ENCODE measurements at places on chromosomes 7 and 10.

DNA sequence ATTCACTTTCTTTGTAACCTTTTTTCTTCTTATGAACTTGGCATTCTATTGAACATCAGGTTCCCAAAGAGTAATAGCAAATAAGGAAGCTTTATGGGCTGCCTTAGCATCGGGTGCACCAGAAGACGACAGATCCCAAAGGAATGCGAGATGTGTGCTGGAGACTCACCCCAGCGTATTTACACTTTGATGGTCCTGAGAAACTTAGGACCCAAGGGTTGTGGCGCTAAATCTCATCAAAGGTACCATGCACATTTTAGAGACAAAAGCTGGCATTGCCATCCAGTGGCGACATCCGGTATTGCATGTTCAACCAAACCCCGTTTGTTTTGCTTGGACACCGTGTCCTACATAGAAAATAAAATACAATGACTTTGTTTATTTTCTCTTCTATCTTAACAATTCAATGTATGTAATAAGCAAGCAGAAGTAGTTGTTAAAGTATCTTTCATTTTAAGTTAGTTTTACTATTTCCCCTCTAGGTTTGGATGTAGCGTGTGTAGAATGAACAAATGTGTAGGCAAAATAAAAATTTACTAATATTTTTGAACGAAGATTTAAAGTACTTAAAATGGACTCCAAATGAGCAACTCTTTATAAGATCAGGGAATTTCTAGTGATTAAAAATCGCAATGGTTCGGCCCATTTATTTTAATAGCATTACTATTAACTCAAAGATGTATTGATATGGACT lies 1154.8 kb downstream of the GATA3 start:
- DNase-seq: no peak

GRCh38 chr10:4720463-4720862 lies 105.5 kb upstream of the AKR1E2 start:
- no peak for DNase-seq

- DNase-seq: no peak
These were observed 73.4 kb downstream of the SGMS1 start for GRCh38 chr10:50550291-50550839.

GRCh38 chr10:117788911-117789310 lies 246.4 kb downstream of the EMX2 start:
- no peak for DNase-seq

DNA sequence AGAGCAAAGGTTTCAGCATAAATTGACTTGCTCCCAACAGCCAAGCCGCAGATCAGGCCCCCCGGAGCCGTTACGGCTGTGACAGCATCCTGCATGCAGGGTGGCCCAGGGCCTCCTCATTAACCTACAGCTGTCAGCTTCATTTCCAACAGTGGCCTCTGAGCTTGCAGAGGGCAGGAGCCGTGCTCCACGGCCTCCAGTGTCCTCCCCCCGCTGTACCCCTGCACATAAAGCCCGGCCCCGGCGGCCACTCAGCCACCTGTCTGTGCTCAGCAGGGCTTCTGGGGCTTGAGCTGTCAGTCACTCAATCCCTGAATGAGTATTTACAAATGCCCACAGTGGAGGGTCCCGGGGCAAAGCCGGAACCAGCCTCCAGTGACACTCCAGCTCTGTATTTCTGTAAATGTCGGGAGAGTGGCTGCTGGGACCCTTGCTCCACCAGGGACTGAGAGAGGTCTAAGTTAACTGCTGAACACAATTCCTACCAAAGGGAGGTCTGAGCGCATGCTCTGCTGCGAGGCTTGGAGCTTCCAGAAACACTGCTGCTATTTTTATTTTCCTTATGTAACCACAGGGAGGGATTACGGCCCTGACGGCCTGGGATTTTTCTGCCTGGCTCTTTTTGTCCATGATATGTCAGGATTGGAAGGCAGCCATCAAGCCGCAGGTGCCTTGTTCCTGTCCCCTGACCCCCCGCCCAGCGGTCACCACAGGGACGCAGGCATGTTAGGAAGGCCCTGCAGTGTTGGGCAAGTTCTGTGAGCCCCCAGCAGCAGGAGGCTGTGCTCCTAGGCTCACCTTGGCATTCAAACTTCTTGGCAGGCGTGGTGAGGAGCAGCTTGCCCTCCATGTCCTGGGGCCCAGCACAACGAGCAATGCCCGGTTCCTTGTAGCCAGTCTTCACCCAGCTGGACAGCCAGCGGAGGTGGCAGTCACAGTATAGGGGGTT lies 165.0 kb downstream of the SLIT1 start:
- DNase-seq: no peak

- DNase-seq: no peak
These were observed 24.3 kb upstream of the MKI67 start for GRCh38 chr10:128150561-128150960.

DNA sequence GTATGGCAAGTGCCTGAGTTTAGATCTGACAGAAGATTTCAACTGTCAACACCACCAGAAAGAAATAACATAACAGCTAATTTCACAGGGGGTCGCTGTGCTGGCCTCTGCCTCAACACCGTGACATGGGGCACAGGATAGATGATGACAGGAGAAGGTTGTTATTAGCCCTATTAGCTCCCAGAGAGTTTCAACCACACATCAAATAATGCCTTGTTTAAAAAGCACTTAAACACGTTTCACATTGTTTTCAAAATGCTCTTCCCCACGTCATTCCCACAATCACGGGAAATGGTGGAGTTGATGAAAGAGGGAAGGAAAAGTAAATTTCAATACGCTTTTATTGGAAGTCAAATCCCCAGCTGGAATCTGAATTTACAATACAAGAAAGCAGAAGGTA lies 184.7 kb downstream of the MAGI2 start:
- DNase-seq: no peak

DNA sequence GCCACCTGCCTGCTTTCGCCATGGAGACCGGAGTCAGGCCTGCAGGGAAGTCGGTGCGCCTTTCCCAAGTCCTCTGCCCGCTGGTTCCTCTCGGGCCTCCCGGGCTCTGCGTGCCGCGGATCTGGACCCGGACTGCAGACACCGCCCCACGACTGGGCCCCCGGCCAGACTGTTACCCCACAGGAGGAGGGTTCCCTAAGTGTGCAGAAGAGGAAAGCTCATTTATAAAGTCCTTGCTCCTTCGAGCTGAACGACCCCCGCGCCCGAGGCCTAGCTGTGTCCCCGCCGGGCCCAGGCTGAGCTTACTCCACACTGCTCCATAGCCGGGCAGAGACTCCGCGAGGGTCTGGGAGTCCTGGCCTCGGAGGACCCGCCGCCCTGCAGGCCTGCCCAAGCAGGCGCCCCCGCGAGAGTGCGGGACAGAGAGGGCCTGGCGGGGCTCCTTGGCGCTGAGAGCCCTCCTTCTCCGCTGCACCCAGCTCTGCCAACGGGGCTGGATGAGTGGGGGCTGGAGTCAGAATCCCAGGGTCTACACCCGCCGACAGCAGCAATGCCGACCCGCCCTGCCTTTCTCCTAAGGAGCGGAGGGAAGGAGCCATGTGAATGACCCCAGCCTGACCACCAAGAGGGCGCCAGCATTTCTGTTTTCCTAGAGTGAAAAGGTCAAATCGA lies 8.3 kb downstream of the EN2 start:
- DNase-seq: no peak

DNA sequence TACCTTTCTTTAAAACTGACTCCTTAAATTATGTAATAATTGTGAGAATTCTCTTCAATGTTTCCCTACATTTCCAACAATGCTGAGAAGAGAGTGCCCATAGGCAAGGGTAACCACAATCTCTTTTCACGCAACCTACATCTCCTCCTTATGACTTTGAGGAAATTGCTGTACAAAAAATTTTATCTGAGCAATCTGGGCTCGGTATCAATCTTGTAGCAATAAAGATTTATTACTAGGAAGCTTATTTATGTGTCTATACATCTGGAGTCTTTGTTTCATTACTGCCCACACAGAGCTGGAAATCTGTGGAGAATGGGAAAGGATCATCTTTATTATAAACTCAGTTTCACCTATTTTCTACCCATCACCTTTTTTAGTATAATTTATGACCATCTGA lies 913.8 kb upstream of the SORCS1 start:
- no peak for DNase-seq

DNA sequence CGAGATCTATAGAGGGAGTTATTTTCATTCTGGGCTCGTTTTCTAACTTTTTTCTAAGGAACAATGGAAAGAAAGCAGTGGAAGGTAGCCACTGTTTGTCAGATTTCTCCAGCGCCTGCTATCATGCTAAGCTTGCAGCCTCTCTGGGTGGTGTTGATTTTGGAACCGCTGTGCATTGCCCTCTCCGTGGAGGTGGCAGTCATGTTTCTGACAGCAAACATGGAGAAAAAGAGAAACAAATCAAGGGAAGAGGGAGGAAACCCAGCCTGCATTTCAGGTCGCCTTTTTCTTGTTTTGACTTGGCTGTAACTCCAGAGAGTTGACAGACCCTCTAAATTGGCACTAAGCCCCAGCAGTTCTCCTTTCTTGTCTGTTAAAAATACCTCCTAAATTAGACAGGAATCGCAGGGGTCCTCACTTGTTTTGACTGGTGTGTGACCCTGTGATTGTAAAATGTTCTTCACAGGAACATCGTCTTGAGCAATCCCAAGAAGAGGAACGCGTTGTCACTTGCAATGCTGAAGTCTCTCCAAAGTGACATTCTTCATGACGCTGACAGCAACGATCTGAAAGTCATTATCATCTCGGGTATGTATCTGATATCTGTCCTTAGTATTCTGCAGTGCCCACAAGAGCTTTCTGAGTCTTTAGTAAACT lies 4.8 kb downstream of the ECHDC3 start:
- DNase-seq: no peak

GRCh38 chr10:119197921-119198320 lies 9.4 kb upstream of the GRK5 start:
- no peak for DNase-seq

- DNase-seq: no peak
These were observed 191.1 kb upstream of the ADO start for GRCh38 chr10:62613424-62613823.

DNA sequence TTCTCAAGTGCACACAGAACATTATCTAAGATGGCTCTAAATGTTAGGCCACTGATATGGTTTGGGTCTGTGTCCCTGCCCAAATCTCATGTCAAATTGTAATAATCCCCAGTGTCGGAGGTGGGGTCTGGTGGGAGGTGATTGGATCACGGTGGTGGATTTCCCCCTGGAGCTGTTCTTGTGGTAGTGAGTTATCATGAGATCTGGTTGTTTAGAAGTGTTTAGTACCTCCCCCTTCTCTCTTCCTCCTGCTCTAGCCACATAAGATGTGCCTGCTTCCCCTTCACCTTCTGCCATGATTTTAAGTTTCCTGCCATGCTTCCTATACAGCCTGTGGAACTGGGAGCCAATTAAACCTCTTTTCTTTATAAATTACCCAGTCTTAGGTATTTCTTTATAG lies 11.2 kb upstream of the GSTK1 start:
- no peak for DNase-seq

DNA sequence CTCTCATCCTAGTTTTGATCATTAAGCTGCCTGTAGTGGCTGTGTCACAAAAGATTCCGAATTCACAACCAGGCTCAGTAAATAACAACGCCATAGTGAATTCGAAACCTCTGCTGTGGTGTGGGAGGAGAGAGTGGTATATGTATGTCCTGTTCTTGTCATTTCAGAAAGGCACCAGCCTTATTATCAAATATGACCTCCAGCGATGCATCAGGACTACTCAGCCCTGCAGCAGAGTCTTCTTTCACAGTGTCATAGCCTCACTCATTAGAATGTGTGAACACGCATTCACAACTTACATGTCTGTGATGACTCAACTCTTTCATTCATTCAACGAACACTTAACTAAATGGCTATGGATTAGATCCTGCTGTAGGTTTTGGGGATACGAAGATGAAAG lies 15.3 kb downstream of the AOC1 start:
- no peak for DNase-seq

DNA sequence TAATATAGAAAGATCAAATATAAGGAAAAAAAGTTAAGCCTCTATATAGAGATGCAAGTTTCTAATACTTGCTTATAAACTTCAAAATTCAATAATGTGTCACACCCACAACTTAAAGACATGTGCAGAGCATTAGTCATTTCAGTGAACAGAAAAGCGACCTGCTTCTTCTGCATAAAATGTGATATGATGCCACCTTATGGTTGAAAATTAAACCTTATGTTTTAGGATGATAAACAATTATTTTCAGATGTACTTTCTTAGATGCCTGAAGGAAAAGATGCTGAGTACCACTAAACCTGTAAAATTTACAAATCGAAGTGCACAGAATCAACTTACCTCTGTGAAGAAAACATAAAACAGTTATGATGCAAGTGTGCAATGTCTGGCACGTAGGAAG lies 96.0 kb downstream of the MTERF1 start:
- peak; percentile 47 for DNase-seq

DNA sequence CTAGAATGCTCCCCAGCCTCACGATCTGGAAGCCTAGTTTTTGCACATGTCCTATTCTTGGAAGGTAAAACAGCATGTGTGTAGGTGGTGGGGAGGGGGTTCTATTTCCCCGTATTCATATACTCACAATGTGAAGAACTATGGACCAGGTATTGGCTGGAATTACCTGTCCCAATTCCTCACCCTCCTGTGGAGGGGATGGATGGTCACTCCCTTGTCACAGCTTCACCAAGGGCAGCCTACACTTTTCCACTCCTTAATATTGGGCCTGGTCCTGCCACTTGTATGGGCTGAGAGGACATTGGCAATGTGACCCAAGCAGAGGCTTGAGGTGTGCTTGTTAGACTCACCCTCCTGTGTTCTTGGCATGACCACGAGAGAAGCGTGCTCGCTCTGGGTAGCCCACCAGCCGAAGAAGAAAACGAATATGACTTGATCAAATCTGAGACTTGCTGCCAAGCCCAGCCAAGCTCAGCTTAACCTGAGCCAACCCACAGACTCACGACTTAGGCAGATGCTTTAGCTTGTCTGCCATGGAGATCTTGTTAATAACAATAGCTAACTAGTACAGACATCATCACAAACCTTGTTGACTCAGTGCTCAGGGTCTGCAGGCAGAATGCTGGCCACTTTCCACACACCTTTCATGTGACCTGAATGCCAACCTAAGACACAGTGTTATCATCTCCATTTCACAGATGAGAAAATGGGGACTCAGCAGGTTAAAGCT lies 17.2 kb downstream of the ZNF488 start:
- no peak for DNase-seq

DNA sequence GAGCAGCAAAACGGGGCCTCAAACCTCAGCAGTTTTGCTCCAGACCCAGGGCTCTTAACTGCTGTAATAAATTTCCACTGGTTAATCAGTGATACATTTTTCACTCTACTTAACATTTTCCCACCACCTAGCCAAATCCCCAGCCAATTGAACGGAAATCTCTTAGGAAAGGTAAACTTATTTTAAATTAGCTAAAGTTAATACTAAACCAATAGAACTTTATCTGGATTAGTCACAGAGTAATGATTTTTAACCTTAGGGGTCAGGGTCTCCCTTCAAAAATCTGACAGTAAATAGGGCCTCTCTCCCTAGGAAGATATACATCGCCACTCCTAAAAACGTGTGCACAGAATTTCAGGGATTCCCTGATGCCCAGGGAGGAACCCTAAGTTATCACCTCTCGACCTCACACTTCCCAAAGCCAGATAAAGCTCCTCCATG lies 87.4 kb upstream of the KMT2E start:
- no peak for DNase-seq

DNA sequence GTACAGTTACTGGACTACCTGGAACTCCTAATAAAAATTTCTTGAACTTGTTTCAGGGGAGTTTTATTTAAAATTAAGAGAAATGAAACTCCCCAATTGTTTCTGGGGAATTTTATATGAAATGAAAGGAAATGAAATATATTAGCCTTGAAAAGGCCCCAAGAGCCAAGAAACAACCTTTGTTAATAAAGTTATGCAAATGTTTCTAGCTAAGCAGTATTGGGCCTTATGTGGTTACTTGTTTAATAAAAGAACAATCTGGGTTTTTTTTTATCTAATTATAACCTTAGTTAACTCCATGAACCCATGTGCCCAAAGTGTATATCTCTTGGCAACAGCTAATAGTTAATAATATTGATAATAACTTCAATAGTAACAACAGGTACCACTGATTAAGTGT lies 222.8 kb downstream of the EXOC4 start:
- DNase-seq: no peak

Data from NCI-H2171 (cell line).